ENCODE measurements at places on chromosomes 16 and 17.

DNA sequence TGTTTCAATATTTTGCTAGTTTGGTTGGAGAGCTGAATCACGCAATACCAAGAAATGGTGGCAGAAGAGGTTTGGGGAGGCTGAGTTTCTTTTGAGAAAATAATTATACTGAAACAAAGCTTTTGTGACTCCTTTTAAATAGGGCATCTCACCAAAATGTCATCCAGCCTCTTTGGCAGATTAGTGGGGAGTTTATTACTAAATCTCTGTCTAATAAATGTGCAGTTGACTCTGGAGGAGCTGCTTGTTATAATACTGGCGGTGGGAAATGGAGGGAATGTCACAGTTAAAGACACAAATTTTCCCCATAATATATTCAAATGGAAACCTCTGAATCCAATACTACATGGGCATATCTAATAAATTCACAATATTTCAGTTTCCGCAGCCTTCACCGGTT lies 44.7 kb downstream of the SNX11 start:
- DNase-seq, result no peak

DNA sequence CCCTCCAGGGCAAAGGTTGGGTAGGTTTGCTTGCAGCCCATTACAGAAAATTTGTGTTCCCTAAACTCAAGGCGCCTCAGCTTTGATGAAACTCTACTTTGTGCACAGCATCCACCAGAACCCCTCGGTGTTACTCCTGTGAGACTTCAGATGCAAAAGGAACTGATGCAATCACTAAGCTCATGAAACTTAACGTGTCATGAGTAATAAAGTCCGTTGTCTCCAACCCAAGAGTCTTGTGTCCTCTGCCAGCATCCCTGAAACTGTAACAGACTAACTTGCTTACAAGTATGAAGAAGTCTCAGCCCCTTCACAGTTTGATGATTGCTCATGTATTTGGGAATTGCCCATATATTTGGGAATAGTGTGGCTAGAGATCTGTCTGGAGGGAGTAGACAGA lies 74.8 kb upstream of the MARCHF10 start:
- DNase-seq, result no peak

DNA sequence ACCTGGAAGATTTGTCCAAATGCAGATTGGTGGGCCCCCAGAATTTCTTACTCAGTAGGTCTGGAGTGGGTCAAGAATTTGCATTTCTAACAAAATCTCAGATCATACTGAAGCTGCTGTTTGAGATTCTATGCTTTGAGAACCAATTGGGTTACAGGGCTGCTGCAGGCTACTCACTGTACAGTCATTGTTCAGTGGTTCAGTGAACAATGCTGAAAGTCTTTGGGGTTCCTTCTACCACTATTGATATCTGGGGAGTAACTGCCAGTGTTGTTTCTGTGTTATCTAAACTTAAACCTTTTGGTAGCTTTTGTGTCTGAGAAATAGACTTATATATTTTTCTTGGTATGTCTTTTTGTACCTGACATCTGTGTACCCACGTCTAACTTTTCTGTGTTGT lies 187.5 kb downstream of the TANC2 start:
- DNase-seq, result no peak

DNA sequence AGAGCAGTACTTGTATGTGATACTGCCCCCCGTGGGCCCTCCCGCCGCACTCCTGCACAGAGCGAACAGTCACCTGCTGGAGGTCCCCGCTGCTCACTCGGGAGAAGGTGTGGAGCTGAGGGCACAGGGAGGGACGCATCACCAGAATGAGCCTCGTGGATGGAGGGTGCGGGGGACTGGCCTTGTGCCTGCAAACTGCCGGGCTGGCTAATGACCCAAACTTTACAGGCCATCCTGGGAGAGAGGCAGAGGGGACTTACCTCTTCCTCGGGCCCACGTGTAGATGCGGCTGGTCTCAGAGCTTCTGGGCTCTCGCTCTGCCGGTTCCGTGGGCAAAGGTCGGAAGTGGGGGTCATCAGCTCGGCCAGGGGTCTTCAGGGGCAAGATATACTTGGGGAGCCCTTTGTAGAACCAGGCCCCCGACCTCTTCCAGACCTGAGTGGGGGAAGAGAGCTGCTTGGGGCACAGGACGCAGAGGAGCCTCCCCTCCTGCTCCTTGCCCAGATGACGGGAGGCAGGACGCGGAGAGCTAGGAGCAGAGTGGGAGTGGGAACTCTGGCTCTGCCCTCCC lies 65.5 kb upstream of the DOC2B start:
- no peak for DNase-seq

- no peak for DNase-seq
Measured at GRCh38 chr16:71448274-71448866, 6.5 kb upstream of the TLE7 start.

DNA sequence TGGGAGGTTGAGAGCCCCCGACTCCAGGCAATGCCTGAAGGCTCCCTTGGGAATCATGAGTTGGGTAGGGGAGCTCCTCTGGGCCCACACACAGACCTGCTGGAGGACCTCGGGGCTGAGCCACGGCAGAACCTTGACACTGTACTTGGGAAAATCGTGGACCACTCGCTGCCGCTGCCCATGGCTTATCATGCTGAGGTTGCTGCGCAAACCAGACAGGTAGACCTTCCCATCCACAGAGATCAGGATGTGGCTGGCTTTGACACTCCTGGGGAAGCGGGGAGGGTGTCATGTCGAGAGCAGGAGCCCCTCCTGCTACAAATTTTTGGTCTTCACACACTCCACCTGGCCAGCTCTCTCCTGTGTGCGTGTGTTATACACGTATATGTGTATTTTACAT lies 7.2 kb upstream of the LIMD2 start:
- DNase-seq, result no peak

DNA sequence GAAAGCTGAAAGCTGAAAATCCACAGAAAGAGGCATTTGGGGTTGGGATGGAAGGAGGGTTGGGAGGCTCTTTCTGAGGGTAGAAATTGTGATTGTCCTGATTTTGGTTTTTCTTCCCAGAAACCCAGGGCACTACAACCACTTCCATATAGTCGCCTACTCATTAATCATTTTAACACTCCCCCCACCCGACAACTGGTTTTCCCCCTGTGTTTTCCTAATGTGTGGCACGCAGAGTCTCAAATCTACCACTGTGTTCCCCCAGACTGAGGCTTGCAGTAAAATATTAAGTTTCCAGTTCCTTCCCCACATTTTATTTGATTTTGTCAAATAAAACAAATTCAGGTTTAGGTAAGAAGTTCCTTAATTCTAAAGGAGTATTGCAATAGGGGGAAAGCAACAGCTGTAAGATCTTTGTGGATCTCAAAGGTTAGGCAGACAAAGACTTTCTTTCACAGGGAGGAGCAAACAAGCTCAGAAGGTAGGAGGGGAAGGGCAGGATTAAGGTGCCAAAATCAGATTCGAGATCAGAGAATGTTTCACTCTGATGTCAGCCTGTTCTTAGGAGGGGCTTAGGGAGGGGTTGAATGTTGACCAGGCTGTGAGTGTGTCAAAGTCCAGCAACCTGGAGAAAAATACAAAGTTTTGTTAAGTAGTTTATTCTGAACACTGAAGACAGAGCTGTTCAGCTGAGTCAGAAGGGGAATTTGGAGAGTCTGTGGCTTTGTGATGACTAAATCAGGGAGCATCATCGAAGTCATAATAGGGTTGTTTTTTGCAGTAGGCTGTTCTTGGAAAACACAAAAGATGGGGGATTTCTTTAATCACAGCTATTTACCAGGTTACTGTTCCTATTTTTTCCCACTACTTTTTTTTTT lies 3.6 kb downstream of the ZNF267 start:
- DNase-seq, result peak; percentile 73

- peak; percentile 38 for DNase-seq
Measured at GRCh38 chr16:71467810-71468209, 5.8 kb upstream of the ZNF23 start.

GRCh38 chr16:22886927-22887326 lies 73.0 kb downstream of the HS3ST2 start:
- DNase-seq, result no peak

DNA sequence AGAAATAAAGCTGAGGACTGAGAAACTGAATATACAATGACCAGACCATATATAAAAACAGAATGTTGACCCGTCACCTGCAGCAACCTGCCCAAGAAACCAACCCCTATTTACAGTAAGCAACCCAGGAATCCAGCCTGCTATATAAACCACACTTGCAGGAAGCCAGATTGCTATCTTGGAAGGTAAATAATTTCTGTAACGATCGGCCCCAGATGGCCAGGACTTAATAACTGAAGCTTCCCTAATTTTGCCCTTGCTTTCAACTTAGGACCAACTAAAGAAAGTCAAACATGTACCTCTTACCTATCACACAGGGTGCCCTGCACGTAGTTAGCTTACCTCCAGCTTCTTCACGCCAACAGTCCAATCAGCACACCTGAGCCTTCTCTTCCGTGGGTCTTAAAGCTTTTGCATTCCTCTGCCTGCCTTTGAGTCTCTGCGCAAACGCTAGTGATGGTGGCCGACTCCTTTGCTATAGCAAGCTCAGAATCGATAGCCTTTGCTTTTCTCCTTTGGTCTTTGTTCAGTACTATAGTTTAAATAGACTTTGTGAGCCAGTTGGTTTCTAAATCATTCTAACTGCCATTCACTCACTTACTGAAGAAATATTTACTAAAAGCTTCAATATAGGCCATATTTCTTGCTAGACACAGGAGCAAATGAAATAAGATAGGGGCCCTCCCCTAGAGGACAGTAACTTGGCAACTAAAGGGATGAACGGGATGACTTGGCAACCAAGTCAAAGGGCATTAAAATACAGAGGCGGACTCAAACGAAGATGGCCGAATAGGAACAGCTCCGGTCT lies 31.3 kb downstream of the MPHOSPH6 start:
- no peak for DNase-seq

GRCh38 chr17:69030169-69030568 lies 30.6 kb downstream of the ABCA9 start:
- DNase-seq, result no peak

DNA sequence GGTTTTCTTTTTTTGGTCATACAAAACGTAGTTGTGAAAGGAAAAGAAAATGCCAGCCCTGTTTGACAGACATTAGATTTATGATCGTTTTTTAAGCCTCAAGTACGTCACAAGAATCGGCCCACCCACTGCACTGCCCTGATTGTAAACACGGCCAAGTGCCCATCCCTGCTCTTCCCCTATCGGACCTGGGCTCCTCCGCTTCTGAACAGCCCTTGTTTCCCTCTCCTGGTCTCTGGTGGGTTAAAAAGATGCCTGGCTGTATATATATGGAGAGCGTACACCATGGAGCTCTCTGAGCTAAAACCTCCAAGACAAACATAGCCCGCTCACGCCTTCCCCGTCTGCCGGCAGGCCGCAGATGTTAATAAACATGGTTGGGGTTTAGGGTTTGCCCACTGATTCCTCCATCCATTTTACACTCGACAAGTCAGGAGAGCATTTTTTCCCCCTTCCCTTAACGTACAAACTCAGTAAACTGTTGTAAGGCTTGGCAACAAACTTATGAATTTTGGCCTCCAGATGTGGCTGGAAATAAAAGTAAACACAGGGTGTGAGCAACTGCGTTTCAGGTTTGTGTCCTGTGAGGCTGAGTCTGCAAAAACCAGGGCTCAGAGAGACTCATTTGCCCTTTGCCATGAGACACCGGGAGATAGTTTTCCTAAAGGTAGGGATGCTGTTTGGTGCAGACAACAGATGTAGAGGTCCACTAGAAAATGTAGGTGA lies 325.9 kb downstream of the SOX9 start:
- DNase-seq, result no peak

DNA sequence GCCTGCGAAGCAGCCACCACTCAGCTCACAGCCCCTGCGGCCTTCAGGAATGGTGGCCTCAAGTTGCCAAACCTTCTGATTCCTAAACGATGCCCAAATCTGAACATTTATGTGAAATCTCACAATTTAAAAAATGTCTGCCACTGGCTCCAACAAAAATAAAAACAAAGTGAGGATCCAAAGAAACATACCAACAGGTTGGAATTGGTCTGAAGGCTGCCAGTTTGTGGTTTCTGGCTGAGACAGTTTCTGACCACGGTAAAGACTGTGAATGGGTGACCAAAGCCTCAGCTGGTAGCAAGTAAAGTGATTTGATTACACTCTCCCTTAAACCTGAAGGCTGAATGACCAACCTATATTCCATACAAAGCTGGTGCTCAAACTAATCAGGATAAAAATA lies 24.9 kb downstream of the LITAFD start:
- DNase-seq, result no peak

DNA sequence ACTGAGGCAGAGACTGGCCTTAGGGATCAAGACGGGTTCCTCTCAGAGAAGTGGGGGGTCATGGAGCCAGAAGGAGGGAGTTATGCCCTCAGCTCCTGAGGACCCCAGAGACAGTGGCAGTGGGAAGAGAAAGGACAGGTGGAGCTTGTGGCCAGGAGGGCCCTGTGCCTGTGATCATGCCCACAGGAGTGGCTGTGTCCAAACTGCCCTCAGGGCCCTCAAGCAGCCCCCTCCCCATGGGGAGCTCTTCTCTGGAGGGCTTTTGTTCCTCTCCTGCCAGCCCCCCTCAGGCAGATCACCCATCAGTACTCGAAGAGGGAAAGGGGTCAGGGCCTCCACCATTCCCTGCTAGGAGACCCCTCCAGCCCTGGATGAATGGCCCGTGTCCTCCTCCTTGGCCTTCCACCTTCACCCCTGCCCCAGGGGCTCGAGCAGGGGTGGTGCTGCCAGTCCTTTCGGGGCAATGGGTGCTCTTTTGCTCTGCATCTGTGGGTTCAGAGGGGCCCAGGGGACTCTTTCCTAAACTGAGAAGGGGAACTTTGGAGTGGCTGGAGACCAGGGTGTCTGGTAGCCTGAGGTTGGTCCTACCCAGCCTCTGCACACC lies 52.7 kb downstream of the BEAN1 start:
- no peak for DNase-seq

GRCh38 chr16:1113889-1114526 lies 18.0 kb upstream of the C1QTNF8 start:
- no peak for DNase-seq

GRCh38 chr16:2842340-2843000 lies 12.4 kb downstream of the ZG16B start:
- peak; percentile 91 for DNase-seq

- DNase-seq, result peak; percentile 33
Measured at GRCh38 chr17:70187383-70187782, 18.1 kb downstream of the KCNJ2 start.

DNA sequence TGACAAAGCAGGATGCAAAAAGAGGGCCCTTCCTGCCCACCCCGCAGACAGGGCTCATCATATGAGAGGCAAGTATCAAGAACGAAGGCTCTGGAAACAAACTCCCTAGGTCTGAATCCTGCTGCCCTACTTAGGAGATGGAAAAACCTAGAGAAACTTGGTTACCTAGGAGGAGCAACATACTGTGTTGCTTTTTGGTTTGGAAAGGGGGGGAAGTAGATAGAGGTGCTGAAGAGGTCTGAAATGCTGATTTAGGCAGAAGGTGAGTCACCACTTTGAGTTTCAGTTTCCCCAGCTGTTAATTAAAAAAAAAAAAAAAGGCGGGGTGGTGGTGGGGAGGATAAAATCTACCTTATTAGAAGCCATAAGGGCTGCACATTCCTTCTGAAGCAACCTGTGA lies 1.5 kb downstream of the N4BP1 start:
- no peak for DNase-seq

- no peak for DNase-seq
Measured at GRCh38 chr17:51355441-51356410, 95.4 kb downstream of the UTP18 start.
